Body of pancreas (tissue), 4 donors: ENCODE measurements at places on chromosomes 16 and 17. TPM values are rescaled to one million over a fixed set of nuclear protein-coding genes. Genes with fewer than 3 reads are reported as not detected.

C17orf107 gene
- total RNA-seq = 5.2 TPM

KRT25 gene
- total RNA-seq = not detected

CNTD1 gene
- not detected for total RNA-seq

KRTAP1-5 gene
- total RNA-seq = not detected

SGCA gene
- total RNA-seq = not detected

CES1 gene
- total RNA-seq = 4.2 TPM

PRKCB gene
- total RNA-seq = 10.6 TPM

GP1BA gene
- not detected for total RNA-seq

EVPLL gene
- total RNA-seq = not detected

ANKFN1 gene
- 0.33 TPM for total RNA-seq

CDRT15 gene
- not detected for total RNA-seq

NOG gene
- total RNA-seq = 3.0 TPM

PNMT gene
- total RNA-seq = 1.3 TPM

SPSB3 gene
- total RNA-seq = 95.9 TPM

KRTAP17-1 gene
- total RNA-seq = not detected

DOC2B gene
- total RNA-seq = 22.4 TPM

CRHR1 gene
- total RNA-seq = not detected

MT1G gene
- 413 TPM for total RNA-seq

C16orf92 gene
- not detected for total RNA-seq

CCL1 gene
- total RNA-seq = not detected

GNGT2 gene
- not detected for total RNA-seq

SALL1 gene
- 0.52 TPM for total RNA-seq

GJD3 gene
- not detected for total RNA-seq

ATAD5 gene
- 1.6 TPM for total RNA-seq

KRTAP2-3 gene
- total RNA-seq = not detected

RECQL5 gene
- 8.6 TPM for total RNA-seq

TP53TG3D gene
- total RNA-seq = not detected

SRL gene
- not detected for total RNA-seq

FZD2 gene
- total RNA-seq = 0.52 TPM

WBP2 gene
- 44.2 TPM for total RNA-seq

GDPD3 gene
- total RNA-seq = not detected

SMIM5 gene
- 5.2 TPM for total RNA-seq

ABCA9 gene
- total RNA-seq = 8.8 TPM

TCAP gene
- total RNA-seq = 0.26 TPM

GUCY2D gene
- total RNA-seq = not detected

CHST6 gene
- total RNA-seq = not detected

CXCL16 gene
- 27.5 TPM for total RNA-seq

TP53TG3B gene
- not detected for total RNA-seq

RANGRF gene
- total RNA-seq = 4.7 TPM
